Activated CD4-positive, alpha-beta T cell treated with anti-CD3 and anti-CD28 coated beads, Interleukin-2, Interleukin-4, amounts not matched to agents 100 ng/mL and 50 ng/mL, durations not matched to agents 16 hours and 8 hours (primary cell): ENCODE measurements at places on chromosomes 3 and 15.

- no peak for DNase-seq
Measured at GRCh38 chr3:72395776-72396311, 452.4 kb downstream of the SHQ1 start.

GRCh38 chr3:82229397-82229796, 468.0 kb upstream of the GBE1 start:
- peak; percentile 3 for DNase-seq

DNA sequence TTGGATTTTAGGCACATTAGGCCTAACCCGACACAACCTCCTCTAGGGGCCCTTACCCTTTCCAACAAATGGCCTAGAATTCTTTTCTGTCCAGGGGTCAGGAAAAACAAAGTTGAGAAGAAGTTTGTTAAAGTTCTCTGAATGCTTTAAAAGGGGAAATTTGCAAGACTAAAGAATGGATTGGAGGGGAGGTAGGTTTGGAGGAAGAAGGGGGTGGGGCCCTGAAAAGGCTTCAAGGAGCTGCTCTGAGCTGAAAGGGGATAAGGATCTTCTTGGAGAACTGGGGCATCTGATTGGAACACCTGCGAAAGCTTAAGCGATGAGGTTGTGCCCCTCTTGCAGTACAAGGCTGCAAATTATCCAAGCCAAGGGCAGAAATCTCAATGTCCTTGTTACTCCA, 3.9 kb upstream of the SENP2 start:
- no peak for DNase-seq

GRCh38 chr3:23170291-23170690, 32.8 kb upstream of the UBE2E2 start:
- DNase-seq = no peak

DNA sequence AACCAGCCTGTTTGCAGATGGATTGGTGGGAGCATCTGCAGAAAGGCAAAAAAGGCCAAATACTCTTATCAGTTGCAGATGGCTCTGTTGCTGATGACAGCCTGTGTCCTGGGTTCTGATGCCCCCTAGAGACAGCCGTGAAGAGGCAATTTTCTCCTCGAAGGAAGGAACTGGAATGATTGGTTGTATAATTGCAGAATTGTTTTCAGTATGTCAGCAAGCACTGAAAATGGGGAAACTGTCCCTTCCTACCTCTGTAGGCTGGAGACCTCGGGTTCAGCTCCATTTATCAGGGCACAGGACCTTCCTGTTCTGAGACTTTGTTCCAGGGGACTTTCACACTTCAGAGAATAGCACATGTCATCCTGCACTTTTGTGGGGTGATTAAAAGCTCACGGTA, 103.0 kb downstream of the PGPEP1L start:
- DNase-seq = no peak

DNA sequence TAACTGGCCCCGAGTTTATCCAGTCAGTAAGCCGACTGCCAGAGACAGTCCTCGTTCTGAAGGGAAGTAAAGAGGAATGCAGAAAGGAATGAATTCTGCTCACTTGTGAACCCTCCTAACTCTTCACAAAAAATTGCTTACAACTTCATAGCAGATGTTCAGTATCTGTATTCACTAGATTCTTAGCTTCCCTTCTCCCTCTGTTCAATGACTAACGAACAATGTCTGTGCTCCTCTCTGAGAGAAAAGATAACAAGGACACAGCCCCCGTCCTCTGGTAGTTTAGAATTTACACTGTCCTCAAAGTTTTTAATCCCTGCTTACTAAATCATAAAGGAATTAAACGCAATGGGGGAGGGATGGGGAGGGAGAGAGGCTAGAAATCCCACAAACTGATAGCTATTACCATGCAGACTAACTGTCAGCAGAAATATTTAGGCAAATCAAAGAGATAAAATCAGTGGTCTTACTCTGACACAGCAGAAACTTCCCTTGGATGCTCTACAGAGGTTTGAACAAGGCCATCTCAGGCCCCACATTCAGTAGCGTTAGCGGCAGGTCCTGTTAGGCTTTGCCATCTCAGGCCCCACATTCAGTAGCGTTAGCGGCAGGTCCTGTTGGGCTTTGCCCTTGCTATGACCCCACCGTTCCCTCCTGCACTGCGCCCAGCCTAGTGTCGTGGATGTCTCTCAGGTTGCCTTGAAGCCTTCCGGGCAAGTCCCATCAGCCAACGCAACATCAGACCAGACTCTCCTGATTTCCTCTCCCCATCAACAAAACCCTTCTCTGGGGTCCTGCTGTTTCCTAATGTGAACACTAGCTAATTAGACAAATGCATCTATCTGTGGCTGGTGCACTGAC, 23.4 kb downstream of the NRROS start:
- DNase-seq = no peak

- DNase-seq = no peak
Measured at GRCh38 chr3:64878362-64878761, 190.6 kb upstream of the ADAMTS9 start.

DNA sequence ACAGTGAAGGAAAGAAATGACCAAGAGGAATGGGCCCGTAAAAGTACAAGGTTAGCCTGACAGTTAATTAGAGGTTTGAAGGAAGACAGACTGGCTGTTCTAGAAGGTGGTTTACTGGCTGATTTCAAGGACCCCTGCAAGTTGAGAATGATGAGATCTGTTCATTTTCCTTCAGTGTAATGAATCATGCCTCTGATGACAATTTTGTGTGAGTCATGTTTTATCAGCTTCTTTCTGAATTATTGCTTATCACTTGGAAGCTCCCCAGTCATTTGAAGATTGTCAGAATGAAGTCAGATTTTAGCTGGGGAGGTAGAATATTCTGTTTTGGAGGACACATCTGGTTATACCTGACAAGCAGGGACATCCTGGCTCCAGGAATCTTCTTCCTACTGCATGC, 50.6 kb downstream of the DRD3 start:
- peak; percentile 12 for DNase-seq

DNA sequence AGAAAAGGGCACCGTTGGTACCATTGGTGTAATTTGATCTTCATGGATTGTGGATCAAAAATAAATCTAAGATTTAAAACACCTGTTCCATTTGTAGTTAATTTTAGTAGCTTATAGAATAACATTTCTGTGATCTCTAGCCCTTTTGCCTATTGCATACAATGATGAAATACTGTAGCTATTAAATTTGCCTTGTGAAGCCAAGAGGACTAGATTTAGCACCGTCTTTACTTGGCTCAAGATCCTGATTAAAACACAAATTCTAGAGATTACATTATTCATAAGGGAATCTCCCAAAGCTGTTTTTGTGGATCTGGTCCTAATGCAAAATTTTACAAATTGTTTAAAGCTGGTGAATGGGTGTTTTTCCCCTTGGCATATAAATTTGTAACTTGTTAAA, 8.2 kb downstream of the TBC1D23 start:
- DNase-seq = no peak

- DNase-seq = no peak
Measured at GRCh38 chr3:54859184-54859583, 68.7 kb downstream of the LRTM1 start.
